Eye (tissue), 1 donor: ENCODE measurements at places on chromosomes 5 and 9.
A peak's percentile ranks its signal among the peaks of the same experiment; 100 is the strongest.

GRCh38 chr9:18255747-18256146, 218.2 kb upstream of the ADAMTSL1 start:
- no peak for DNase-seq

DNA sequence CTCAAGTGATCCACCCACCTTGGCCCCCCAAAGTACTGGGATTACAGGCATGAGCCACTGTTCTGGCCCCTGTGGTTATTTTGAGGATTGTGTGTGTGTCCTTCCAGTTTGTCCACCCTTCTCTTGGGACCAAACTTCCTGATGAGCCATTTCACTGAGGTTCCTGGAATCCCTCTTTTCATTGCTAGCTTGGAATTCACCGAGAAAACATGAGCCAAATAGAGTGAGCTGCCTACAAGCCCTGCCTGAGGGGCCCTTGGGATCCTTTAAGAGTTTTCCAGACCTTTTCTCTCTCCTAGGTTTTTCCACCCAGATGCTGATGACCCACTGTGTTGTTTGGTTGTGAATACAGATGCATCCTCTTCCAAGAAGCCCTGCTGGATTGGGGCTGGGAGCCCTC, 13.2 kb upstream of the KIF12 start:
- no peak for DNase-seq

- DNase-seq: peak; percentile 93
These were observed 79.6 kb downstream of the TLE4 start for GRCh38 chr9:79651251-79651795.

GRCh38 chr9:128257086-128257825, 18.6 kb downstream of the GOLGA2 start:
- DNase-seq: no peak

DNA sequence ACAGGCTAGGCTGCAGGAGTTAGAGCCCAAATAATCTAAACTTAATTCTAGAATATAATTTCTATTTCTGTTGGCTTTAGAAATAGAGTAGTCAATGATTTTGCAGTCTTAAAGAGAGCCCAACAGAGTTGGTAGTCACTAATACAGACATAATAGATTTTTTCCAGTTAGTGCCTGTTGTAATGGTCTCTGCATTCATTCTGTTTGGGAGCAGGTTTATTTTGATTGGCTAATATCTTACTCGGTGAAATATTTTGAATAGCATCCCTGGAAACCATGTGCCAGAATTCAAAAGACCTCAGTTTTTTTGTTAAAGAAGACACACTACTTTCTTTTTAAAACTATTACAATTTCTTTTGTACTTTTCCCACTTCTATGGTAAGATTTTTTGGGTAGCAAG, 107.2 kb downstream of the RASGRF2 start:
- DNase-seq: no peak

- DNase-seq: no peak
These were observed 86.9 kb downstream of the NR6A1 start for GRCh38 chr9:124684169-124684568.

DNA sequence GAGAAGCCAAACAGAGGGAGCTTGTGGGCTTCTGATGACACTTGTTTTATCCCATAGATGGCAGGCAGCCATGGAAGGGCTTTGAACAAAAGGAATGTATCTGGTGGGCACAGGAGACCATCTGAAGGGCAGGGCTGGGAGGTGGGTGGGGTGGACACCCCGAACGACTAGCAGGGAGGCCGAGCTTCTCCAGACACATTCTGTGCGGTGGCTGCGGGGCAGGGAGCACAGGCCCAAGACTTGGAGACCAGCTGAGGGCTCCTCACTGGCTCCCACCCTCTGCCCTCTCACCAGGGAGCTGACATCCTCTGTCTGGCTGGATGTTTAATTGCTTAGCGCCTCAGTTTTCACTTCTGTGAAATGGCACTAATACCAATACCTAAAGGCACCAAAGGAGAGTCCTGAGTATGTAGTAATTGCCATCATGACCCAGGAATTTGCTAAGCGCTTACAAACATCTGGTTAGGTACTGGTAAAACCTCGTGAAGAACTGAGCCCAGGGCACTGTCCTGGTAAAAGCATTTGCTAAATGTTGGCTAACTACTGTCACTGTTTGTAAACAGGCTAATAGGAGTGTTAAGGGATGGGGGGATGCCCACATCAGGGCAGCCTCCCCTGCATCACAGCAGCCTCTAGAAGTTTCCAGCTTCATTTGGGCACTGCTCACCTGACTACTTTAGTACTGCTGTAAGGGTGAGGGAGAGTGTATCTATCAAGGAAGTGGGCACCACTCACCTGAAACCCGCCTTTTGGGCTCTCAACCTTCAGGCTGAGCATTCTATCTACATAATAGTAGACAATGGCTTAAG, 2.1 kb upstream of the PHF2 start:
- no peak for DNase-seq

GRCh38 chr9:3043369-3043768, 199.5 kb upstream of the PUM3 start:
- DNase-seq: no peak
